ENCODE measurements at places on chromosomes 3 and 15.

DNA sequence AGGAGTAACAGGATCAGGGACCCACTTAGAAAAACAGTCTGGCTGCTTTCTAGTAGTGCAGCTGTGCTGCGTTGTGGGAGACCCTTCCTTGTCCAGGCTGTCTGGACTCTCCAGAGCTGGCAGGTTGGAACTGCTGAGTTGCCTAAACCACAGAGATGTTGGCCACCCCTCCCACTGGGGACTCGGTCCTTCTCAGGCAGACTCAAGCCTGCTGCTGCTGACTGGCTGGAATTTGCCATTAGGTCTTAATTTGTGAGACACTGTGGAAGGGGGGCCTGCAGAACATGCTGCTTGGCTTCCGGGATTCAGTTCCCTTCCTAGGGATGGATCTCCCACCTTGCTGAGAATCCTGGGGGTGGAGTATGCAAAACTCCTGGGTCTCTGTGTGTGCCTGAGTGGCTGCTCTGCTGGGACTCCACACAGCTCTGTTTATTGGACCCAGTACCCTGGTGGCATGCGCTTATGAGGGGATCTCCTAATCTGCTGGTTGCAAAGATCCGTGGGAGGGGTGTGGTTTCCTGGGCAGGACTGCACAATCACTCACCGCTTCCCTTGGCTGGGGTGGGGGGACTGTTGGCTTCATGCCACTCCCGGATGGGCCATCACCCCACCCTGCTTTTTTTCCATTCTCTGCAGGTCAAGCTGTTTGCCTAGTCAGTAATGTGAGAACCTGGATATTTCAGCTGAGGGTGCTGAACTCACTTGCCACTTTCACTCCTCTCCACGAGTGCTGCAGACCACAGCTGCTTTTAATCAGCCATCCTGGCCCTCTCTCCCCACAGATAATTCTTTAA, 150.5 kb downstream of the CFAP20DC start:
- peak; percentile 1 for DNase-seq

DNA sequence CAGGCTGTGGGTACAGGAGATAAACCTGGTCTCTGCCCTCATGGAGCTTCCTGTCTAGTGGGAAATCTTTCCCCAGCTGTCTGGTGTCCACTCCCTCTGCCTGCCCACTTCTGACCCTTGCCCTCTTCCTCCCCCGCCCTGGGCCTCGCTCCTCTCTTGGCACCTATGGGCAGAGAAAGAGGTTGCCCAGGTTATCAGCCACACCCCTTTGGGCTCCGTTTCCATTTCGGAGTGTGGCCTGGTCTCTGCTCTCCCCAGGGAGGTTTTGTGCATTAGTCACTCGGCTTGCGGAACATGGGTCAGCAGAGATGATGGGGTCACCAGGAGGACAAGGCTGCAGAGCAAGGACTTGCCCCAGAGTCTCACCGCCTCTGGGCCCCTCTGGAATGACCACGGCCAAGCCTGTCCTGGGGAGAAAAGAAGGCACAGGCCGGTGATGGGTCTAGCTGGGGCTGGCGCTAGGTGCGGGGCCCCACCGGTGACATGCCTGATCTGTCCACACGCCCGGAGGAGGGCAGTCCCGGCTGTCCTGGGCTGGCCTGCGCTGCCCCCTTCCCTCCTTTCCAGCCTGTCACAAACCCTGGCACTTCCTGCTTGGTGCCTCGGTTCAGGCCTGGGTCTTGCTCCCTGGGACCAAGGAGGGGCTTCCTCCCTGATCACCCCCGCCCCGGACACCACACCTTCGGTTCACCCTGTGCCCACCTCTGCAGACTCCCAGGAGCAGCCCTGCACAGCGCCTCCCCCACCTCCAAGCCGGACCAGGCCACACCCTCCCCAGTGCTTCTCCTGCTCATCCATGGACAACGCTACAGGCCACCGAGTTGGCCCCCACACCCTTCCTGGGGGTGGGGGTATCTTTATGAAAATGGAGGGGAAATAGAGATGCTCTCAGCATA, 35.6 kb upstream of the MUC4 start:
- DNase-seq: peak; percentile 18

- DNase-seq: no peak
Observed at GRCh38 chr3:72229952-72230351, 445.0 kb upstream of the PROK2 start.

- no peak for DNase-seq
Observed at GRCh38 chr3:119219069-119219468, 21.6 kb downstream of the B4GALT4 start.

DNA sequence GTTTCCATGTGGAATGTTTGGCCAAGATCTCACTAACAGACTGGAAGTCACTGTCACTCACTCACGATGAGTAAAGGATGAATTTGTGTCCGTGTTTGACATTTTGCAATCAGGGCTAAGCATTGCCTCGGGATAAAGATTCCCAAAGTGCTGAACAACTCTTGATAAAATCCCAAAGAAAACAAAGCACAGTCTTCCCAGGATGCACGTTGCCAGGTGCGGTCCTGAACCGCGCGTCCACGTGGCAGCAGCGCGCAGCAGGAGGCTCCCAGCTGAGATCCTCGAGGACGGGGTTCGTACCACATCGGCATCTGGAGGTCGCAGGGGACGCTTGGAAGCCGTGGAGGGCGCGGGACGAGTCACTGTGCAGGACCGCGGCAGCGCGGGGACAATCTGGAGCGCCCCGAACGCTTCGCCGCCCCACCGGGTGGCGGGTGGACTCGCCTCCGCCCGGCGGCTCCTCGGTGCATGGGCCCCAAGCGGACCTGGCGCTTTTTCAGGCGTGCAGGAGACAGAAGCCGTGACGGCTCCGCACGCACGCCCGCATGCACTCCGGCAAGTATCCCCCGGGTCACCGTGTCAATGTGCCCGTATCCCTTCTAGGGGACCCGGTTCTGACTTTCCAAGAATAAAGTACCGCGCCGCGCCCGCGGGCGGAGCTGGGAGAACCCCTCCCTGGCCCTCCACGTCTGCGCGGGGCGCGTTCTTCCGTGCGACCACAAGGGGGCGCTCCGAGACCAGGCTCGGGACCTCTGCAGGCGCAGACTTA, 17.7 kb downstream of the CPN2 start:
- peak; percentile 86 for DNase-seq

DNA sequence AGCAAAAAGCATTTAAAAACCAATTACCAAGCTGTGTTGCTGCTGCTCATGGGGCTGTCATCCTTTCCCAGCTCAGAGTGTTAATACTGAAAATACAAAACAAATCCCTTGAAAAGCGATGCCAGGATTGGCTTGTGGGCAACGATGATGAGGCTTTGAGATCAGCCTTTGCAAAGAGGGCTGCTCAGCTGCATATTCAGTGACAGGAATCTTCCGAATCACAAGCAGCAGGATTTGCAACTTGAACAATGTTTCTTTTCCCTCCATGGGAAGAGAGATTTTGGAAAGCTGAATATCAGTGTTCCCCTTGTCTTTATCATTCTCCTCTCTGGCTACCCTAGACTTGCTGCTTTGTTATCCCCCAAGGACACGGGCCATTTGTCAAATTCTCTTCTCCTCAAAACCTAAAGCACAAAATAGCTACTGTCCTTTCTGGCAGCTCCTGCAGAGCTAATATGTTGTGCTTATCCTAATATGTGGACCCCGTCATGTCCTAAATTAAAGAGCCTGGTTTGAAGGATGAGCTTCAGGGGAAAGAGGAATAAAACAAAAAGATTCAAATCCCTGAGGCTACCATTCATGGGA, 375.8 kb downstream of the GAP43 start:
- DNase-seq: peak; percentile 9

DNA sequence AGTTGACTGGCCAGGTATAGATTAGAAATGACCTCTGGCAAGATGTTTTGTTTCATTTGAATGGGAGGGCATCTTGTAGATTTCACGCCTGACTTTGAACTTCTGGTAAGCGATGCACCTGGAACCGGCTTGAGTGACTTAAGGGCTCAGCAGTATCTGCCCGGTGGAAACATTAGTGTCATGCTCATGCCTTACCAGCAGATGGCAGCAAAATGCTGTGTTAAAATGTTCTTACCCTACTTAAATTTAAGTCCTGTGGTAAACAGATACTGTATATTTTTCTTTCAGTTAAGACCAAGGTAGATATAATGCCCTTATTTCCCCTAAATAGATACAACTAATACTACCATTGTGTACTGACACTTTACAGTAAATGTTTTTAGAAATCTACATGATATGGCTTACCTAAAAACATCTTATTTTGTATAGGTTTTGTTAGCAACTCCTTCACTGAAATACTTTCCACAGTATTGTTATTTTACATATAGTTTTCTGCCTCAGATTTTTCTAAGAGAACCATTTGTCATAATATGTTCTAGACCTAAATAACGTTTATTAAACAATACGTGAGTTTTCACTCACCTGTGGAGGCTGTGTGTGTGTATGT, 25.5 kb downstream of the ASB7 start:
- DNase-seq: peak; percentile 89
